Left kidney (tissue), 8 donors: ENCODE measurements at places on chromosomes 2 and 18.

DNA sequence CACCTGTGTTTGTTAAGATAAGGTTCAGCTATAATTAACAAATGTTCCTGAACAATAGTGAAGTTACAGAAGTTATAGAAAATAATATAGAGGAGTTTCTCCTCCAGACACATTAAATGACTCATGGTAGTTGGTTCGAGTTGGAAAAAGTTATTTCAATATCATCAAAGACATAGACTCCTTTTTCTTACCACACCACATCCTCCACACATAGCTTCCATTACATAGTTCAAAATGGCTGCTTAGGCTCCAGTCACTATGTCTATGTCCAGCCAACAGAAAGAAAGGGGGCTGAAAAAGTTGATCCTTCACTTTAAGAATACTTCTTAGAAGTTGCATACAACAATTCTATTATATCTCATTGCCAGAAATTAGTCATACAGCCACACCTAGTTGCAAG, 50.7 kb downstream of the DYNAP start:
- DNase-seq: no peak

DNA sequence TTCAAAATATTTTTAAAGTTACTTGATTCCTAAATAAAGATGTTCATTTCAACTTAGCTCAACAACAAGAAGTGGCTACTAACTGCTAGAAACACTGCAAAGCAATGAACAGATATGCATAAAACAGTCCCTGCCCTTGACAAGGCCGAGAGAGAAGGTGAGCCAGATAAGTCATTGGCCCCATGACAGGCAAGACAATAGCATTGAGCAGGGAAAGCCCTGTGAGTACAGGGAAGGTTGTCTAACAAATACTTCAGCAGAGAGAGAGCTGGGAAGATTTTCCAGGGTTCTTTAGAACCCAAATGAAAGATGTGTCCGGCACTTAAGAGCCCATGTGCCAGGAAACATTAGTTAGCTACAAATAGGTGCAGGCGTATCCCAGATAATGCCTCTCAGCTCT, 4.7 kb downstream of the LAMA1 start:
- no peak for DNase-seq

DNA sequence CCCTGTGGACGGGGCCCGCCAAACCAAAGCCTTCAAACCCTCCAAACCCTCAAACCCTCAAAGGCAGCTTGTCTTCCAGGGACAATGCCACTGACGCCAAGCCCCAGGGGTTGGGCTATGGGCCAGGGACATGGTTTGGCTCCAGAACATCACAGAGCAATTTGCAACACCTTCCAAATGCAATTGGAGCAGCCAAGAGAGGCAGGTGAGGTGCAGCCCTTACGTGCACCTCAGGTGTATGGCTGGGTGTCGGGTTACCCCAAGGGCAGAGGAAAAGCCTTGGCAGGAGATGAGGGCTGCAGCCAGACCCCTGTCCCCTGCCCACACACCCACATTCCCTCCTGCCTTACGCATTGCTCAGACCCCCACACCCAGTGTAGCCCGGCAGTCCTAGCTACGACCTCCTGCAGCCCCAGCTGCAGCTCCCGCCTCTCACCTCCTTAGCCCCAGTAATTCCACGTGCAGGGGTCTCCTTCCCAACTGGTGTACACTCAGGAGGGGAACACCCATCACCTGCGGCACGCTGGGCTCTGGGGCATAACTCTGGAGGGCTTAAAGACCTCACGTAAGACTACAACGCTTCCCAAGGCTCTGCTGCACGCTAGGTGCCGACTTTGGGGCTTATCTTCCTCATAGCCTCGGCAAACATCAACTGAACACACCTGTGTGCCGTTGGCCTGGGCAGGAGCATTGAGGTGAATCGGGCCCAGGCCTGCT, 88.7 kb downstream of the TFCP2L1 start:
- DNase-seq: no peak

DNA sequence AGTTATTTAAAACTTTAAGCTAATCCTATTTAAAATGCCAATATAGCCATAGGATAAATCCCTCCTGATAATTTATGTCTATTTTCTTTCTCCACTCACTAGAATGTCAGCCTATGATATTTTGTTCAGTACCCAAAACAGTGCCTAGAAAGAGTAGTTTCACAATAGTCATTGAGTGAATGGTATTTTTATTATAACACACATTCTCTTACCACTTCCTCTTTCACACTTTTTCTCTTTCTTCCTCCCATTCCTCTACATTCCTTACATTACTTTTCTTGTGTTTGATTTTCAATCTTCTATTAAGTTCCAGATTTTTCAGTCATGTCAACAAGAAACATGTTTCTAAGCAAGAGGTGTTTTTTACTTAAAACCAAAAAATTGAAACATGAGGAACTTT, 327.6 kb upstream of the UBE2E3 start:
- no peak for DNase-seq

DNA sequence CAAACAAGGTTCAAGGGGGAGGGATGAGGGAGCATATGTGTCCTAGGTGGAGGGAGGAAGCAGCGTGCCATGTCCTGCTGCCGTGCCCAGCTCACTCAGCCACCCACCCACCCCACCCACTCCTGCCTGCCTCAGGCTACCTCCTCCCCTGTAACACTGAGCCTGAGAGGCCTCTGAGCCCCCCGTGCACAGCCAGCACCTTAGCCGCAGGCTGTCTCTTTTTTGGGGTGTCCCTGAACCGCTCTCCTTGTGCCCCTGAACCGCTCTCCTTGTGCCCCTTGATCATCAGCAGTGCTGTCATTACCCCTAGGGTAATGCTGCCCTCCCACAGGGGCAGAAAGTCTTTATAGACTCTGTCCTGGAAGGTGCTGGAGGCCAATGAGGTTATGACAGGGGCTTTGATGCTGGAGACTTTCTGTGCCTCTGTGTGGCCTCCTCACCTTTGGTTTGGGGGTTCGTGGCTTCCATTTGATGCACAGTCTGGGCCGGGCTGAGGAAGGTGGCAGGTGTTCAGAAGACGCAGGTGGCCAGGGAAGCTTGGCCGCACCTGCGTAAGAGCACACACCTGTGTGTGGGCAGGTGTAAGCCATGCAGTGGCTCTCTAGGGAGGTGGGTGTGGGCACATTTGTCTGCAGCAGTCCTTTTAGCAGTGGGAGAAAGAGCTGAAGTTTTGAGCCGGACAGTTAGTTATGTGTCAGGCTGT, 140.0 kb downstream of the SEPTIN10 start:
- DNase-seq: no peak

DNA sequence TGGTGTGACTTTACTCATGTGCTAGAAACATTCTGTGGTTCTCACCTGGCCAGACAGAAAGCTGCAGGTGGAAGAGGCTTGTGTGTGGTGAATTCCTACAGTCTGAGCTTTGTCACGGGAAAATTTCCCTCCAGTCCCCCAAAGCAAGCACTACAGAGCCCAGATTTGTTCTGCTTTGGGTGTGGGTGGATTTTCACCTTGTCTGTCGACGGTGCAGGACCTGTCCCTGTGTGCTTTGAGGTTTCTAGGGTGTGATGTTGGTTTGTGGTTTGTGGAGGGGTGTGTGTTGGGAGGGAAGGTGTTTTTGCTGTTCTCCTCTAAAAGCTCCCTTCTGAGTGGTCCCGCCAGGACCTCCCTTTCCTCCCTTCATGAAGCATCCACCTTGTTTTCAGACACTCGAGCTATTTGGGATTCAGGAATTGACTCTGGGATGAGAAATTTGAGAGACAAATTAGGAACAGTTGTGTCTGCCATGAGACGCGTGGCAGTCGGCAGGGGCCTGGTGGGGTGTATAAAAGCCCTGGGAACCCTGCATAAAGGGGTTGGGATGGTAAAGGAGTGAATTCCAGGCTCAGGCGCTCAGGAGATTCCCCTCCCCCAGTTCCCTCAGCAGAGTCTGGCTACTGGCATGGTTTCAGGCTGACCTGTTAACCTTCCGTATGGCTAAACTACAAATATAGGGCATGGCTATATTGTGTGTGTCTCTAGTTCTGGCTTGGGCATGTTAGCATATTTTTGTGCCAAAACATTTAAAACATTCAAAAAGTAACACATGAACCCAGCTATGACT, 65.5 kb downstream of the DGKD start:
- DNase-seq: no peak

DNA sequence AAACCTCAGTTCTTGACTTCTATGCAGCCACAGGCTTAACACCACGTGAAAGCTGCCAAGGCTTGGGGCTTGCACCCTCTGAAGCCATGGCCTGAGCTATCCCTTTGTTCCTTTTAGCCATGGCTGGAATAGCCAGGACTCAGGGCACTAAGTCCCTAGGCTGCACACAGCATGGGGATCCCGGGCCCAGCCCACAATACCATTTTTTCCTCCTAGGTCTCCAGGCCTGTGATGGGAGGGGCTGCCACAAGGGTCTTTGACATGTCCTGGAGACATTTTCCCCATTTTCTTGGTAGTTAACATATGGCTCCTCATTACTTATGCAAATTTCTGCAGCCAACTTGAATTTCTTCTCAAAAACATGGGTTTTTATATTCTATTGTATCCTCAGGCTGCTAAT, 619.1 kb downstream of the NYAP2 start:
- DNase-seq: no peak
